Spinal cord (tissue), 10 donors: ENCODE measurements at places on chromosomes 12 and 14.

- DNase-seq, result no peak
These were observed 43.9 kb upstream of the PLEKHG6 start for GRCh38 chr12:6266541-6266966.

DNA sequence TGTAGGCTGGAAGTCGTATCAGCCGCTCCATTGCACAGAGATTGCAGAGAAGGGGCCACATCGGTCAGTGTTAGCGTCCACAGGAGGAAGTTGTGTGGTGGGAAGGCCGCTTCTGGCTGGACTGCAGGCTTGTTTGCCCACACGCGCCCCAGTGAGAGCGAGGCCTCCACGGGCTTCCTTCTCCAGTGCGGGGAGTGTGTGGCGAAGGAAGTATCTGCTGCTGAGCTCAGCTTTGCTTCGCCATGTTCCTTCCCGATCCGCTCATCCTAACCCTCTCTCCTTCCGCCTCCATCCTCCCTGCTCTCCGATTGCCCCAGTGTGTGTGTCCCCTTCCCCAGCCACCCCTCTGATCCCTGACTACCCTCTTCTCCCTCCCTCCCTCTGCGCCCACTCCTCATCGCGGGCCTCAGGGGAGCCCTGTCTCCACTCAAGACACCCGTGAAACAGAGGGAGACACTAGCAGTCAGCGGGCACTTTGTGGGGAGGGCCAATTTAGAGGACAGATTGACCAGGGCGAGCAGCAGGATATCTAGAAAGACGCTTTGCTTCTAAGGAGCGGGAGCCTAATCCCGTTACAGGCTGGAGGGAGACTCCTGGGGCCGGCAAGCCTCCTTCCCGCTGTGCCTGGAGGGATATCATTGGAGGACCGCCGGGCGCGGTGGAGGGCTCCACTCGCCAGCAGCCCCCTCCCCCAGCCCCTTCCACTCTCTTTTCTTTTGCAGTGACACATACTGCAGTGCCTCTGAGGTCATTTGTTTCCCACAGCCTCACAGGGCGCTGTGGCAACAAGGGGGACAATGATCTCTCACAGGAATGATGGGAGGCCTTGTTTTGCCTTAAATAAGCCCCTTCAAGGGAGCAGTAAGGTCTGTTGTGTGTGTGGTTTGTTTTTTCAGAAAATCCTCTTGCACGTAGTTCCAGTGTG lies 428.8 kb downstream of the ZFP36L1 start:
- DNase-seq, result peak; percentile 86

DNA sequence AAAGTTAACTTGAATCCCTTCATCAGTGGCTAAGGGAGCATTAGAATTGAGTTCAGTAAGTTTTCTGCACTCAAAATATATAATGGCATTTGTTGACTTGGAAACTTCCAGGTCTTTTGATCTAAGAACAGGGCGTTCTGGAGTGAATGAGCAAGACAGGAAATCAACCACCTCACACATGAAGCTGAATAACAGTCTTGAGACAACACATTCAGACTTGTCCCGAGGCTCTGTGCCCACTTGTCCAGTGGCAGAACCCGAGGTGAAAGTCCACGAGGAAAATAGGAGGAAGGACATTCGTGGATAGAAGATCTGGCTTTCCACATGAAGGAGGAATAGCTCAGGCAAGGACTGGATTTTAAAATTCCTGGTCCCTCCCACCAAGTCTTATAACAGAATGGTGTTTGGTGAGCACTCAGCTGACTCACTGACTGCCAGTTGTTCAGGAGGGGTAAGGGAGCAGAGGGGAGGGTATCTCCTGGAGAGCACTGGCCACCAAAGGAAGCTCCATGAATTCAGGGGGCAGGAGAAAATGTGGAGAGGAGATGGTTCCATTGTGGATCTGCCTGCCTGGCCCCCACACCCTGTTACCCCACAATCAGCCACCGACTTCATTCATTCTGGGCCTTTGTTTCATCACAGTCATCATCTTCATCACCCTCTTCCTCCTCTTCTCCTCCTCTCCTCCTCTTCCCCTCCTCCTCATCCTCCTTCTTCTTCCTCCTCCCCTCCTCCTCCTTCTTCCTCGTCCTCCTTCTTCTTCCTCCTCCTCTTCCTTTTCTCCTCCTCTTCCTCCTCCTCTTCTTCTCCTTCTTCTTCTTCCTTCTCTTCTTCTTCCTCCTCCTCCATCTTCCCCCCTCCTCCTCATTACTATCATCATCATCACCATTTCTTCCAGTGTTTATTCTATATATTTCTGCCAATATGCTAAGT lies 620.1 kb downstream of the MED13L start:
- no peak for DNase-seq

DNA sequence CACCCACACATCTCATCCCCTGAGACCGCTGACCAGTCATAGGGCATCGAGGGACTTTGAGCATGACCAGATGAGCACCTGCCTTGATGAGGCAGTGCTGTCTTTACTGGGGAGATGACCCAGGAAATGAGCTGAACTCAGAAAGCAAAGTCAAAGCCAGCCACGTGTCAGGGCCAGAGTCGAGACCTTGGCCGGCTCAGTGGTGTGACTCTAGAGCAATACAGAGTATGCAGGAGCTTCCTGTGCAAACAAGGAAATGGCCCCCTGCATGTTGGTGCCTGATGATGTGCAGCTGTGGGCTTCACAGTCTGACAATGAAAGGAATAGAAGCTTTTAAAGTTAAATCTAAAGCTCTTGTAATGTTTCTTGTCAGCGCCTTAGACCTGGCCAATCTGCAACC lies 332.9 kb downstream of the PCNX1 start:
- no peak for DNase-seq

DNA sequence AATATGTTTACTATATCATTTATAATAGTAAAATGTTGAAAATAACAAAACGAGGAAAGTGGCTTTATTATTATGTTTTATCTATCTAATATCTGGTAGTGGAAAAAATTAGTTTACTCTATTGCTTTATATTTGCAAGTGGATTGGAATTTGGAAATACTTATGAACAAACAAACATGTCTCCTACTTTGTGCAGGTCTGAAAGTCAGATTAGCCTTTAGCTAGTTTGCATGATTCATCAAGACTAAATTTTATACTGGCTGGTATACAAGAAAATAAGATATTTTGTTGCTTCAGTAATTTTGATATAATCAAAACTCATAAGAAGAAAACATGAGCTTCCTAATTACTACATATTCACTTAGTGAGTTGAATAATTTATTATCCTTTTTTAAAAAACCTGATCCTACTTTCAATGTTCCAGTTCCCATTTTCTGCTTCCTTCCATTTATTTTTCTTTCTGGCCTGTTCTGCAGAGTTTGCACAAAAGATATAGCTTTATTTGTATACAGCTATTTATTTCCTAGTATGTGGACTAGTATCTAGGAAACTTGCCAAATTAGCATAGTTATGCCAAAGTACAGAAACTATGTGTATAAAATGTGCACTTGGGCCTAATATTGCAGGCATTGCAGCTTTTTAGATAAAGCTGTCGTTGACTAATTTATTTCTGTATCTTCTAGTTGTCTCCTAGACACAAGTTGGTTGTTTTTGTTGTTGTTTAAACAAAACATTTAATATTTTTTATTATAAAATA lies 122.0 kb downstream of the AKAP6 start:
- DNase-seq, result no peak

DNA sequence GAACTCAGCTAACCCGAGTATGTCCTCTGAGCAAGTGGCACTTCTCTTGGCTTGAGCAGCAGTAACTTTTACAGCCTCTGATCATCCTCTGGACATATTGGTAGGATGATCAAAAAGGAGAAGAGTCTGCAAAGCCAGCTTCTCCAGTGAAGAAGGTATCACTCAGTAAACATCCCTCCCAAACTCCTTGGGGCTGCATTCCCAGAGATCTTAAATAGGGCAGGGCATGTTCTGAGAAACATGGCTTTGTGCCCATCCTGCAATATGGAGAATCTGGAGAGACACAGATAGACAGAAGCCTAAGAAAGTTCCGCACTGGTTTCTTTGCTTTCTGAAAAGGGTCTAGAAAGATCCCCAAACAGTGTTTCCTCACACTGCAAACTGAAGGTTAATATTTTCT lies 65.4 kb downstream of the RBM19 start:
- DNase-seq, result no peak

GRCh38 chr12:121983536-121984210 lies 38.0 kb upstream of the BCL7A start:
- DNase-seq, result peak; percentile 86

DNA sequence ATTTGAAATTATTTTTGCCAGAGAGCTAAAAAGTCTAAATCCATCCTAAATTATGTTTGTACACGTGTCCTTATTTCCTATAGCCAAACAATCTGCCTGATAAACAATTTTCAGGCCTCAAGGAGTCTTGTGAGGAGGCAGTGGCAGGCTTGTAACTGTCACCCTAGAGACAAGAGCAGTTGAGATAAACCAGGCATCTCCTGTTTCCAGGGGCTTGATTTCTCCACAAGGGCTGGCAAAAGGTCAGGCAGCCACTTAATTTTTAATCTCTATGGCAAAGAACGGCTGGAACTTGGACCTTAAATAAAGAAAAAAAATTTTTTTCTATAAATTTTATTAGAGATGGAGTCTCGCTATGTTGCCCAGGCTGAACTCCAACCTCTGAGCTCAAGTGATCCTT lies 15.5 kb downstream of the PKP2 start:
- no peak for DNase-seq

DNA sequence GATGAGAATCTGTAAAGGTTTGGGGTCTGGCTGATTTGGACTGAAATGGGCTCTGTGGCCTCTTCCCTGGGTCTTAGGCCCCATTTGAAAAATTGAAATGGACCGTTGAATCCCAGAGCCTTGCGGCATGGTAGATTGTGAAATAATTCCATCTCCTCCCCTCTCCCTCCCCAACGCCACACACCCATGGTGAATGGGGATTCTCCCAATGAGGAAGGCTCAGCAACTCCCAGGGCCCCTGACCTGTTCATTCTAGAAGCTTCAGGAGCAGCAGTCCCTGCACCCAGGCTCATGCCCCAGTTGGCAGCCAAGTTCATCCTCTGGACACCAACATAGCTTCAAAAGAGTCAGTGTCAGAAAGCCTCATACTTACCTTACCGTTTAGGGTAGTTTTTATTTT lies 217.4 kb downstream of the ZFP36L1 start:
- no peak for DNase-seq

- no peak for DNase-seq
These were observed 139.8 kb downstream of the FOXN3 start for GRCh38 chr14:89277203-89277602.

DNA sequence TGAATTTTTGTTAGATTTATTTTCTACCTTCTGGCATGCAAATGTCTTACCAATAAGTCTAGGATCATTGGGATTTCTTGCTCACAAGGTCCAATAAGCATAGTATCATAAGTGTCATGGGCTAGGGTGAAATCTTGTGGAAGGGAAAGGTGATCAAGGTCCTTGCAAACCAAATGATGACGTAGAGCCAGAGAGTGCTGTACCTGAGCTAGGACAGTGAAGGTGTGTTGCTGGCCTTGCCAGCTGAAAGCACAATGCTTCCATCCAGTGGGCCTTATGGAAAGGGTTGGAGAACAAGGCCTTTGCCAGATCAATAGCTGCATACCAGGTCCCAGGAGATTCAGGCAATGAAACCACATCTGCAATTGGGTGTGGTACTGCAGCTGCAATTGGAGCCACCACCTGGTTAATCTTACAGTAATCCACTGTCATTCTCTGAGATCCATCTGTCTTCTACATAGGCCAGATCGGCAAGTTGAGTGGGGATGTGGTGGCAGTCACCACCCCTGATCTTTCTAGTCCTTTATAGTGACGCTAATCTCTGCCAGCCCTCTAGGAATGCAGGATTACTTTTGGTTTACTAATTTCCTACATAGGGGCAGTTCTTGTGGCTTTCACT lies 208.9 kb upstream of the MYL2 start:
- DNase-seq, result no peak

GRCh38 chr12:91271185-91271584 lies 88.6 kb upstream of the DCN start:
- no peak for DNase-seq

DNA sequence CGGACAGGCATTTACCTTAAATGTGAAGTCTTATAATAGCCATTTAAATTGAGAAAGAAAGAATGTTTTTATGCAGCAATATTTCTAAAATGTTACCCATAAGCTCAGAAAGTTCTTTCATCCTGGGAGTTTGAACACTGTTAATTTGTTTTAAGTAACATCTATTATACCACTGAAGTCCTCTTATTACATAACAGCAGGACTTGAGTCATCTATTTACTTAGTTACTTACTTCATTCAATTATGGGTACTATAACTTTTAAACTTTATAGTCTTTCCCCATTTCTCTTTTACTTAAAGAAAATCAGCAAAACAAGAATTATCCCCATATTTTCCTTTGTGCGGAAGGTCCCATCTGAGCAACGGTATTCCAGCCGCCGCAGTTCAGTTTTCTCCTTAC lies 473.1 kb downstream of the ETNK1 start:
- no peak for DNase-seq

- no peak for DNase-seq
These were observed 73.9 kb downstream of the SPPL3 start for GRCh38 chr12:120830052-120830940.

GRCh38 chr12:117921929-117922777 lies 46.6 kb downstream of the KSR2 start:
- peak; percentile 17 for DNase-seq

GRCh38 chr14:71780075-71780474 lies 152.2 kb upstream of the RGS6 start:
- DNase-seq, result no peak

- DNase-seq, result no peak
These were observed 82.4 kb upstream of the MYF6 start for GRCh38 chr12:80625051-80625450.

- DNase-seq, result no peak
These were observed 40.9 kb downstream of the VWF start for GRCh38 chr12:6083601-6084000.

DNA sequence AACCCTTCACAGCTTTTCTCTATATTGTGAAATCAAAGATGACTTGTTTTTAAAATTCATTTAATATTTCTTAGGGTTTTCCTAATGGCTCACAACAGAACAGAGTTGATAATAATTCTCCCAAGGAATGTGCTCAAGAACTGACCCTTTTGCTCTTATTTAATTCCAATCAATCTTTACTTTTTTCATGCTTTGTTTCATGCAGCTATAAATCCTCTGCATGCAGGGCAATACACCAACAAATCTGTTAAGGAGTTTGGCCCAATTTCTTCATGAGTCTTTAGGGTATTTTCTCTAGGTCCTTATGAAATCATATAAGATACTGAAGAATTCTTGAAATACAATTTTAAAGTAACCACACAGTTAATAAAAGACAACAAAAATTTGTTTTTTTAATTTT lies 264.2 kb downstream of the SLC6A15 start:
- DNase-seq, result no peak

DNA sequence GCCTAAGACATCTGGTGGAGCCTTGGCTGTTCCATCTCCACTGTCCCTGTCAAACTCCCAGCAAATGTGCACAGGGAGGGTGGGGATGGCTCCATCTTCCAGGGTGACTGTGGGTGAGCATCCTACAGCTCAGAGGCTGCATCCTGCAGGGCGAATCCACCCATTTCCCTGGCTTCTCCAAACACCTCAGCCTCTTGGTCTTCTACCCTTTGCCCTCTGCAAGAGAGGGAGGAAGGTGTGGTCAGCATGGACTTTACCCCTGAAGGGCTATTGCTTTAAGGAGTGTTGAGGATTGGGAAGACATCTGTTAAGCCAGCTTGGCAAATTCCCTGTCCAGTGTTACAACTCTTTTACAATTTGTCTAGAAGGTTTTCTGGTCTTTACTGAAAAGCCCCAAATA lies 23.1 kb upstream of the DGLUCY start:
- DNase-seq, result no peak
